Activated CD8-positive, alpha-beta memory T cell treated with anti-CD3 and anti-CD28 coated beads for 1 hour (primary cell): ENCODE measurements at places on chromosomes 6 and 20.

- DNase-seq = no peak
Observed at GRCh38 chr6:27777614-27778355, 134.4 kb downstream of the OR2B2 start.

DNA sequence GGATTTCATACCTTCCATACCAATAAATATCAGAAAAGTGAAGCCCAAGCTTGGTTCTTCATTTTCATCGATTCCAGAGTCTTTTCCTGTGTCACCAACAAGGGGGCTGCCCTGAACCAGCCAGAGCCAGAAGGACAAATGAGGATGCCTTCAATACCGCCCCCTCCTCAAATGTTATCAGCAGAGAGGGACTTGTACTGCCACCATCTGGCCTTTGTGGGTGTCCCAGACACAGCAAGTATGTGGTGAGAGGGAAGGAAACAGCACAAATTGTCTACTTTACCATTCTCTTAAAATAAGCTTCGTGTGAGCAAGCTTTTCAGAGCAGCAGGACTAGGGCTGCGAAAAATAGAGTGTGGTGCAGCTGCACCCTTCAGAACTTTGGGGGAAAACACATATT lies 165.3 kb downstream of the SOBP start:
- no peak for DNase-seq

DNA sequence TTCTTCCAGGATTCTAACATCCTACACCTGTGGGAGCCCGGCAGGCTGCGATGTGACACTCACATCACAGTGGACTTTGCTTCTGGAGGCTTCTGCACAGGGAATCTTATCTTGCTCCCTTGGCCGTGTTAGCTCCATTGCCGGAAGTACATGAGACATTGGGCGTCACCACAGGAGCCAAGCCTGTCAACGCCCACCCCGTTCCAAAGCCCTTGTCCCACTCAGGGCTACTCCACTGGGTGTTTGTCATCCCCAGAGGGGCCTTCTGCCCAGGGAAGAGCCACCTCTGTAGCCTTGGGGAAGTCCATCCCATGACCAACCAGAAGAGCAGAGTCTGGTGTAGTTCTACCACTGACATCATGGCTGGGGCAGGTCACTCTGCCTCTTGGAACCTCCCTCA lies 1.7 kb downstream of the RAB44 start:
- DNase-seq = no peak

GRCh38 chr6:44650495-44650894 lies 263.0 kb downstream of the CDC5L start:
- DNase-seq = no peak

DNA sequence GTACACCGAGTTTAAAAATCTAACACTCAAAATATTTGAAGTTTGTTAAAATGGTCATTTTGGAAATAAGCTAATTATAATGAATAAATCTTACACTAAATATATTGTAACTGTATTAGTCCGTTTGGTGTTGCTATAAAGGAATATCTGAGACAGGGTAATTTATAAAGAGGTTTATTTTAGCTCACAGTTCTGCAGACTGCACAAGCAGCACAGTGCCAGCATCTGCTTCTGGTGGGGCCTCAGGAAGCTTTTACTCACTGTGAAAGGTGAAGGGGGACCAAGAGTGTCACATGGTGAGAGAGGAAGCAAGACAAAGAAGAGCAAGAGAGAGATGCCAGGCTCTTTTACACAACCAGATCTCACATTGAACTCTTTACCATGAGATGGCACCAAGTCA lies 17.1 kb downstream of the ELOVL5 start:
- DNase-seq = no peak

GRCh38 chr6:158439255-158439654 lies 120.6 kb upstream of the TMEM181 start:
- DNase-seq = no peak

DNA sequence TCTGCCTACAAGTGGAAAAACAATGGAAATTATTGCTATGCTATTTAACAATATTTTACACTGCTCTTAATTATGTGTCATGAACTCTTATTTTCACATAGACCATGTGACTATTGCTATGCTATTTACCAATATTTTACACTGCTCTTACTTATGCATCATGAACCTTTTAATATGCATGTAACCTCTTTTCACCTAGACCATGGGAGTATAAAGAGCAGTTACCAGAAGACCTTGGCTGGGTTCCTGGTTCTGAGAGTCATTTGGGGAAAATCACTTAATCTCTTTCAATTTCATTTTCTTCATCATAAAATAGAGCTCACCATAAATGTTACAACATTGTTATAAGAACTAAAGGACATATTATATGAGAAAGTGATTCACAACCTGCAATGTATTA lies 223.8 kb upstream of the RNF217 start:
- DNase-seq = no peak

DNA sequence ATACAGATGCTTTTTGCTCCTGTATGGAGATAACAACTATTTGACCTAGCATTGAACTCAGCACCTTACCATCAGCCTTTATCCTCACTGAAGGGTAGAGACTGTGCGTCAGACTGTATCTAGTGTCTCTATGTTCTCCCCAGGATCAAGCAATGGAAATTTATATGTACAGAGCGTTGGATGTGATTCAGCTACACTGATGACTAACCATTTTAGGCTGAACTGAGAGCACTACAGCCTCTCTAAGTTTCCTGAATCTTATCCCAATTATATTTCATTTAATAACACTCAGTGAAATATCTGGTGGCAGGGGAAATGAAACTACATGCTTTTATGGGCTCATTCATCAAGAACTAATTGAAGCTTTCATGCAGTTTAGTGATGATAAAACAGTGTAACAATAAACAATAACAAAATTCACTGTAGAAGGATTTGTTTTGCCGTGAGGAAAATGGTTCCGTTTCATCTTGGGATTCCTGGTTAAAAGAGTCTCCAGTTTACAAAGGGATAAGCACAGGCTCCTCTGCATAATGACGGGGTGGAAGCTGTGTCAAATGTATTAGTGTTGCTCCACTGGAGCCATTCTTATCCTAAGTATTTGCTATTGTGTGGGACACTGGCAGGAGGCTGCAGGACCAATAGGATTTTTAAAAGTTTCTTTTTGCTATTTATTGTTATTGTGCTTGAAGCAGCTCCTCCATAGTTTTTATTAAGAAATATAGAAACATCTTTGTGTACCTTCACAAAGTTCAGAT lies 567.6 kb upstream of the MMS22L start:
- no peak for DNase-seq

DNA sequence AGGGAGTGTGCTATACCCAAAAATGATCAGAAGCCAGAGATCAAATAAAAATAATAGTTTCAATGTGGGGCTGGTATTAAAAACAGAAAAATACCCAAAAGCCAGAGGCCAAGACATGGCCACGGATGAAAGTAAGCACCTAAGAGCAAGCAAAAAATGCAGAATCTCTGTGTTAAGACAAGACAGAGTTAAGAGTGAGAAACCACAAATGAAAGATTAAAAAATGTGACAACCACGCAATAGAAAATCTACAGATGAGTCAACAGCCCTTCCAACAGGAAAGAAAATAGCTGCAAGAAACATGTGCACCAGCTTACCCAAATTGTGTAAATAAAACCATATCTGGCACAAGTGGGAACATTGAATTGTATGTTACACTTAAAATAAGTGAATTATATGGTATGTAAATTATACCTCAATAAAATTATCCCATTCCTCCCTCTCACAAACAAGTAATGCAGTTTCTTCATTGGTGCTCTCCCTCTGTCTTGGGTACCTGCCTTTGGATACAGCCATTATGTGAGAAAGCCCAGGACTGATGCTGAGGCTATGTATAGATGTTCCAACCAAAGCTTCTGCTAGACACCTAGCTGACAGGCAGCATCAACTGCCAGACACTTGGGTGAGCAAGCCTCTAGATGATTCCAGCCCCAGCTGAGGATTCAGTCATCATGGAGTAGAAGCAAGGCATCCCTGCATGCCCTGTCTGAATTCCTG lies 55.3 kb upstream of the UFL1 start:
- DNase-seq = no peak

GRCh38 chr6:165873976-165874375 lies 210.9 kb upstream of the PDE10A start:
- DNase-seq = no peak

GRCh38 chr20:57031867-57032355 lies 234.5 kb downstream of the BMP7 start:
- no peak for DNase-seq

DNA sequence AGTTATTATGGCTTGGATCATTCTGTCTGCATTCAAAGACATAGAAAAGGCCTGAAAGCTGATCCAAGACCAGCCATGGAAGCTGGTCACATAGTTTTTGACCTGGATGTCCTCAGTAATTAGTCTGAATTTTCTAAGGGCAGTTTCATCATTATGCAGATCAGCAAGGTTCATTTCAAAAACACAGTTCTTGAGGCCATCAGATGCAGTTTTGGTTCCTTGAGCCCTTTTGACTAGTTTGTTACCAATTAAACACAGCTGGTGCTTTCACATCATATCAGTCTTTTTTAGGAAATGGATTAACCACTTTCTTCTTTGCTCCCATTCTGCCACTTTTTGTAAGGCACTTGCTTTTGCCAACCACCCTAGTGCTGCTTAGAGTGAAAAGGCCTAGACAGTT lies 129.4 kb downstream of the NCOA3 start:
- no peak for DNase-seq

GRCh38 chr6:1604158-1605003 lies 5.3 kb upstream of the FOXC1 start:
- no peak for DNase-seq

DNA sequence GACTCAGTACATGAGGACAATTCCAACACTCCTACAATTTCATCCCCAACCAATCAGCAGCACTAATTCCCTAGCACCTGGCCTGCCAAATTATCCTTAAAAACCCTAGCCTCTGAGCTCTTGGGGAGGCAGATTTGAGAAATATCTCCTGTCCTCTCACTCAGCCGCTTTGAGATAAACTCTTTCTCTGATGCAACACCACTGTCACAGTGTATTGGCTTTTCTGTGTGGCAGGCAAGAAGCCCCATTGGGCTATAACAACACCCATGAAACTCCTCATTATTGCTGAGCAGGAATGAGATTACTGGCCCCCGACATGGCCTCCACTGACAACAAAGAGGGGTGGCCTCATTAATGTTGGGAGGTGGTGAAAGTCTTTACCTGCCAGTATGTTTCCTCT lies 515.5 kb downstream of the HACE1 start:
- no peak for DNase-seq

- no peak for DNase-seq
Observed at GRCh38 chr6:50952092-50952907, 133.6 kb downstream of the TFAP2B start.

DNA sequence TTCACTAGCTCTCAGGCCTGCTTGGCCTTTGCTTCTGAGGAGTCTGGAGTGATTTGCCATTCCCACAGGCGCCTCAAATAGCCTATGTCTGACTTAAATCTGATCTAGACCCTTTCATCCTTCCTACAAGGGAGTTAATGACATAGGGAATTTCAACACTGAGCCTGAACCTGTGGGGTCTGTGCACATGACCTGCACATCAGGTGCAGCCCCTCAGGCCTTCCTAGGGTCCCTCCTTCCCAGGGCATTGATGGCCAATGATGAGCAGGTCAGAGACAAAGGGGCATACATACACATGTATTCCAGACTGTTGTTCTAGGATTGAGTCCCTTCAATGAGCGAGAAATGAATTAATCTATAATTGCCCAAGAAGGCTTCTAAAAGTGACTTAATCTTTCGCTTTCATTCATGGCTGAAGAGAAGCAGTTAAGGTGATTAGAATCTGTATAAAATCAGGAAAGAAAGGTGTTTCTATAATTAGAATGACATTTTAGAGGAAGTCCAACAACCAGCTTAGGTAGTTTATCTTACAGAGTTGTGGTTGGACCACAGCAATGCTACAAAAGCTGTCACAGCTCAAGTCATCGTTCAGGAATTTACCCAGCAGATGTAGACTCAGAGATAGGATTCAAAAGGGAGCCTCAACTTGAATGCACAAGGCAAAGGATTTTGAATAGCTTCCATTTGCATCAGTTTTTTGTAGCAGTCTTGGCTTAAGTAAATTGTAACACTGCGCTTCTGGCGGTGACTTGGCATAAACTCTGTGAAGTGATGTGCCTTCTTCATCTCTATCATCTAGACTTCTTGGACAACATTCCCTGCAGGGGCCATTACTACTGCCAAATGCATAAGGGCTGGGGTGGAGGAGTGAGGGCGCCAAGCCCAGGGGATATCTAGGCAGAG lies 27.0 kb upstream of the TBC1D7 start:
- no peak for DNase-seq

- DNase-seq = no peak
Observed at GRCh38 chr6:1865585-1865984, 255.9 kb downstream of the FOXC1 start.

GRCh38 chr20:11867291-11867919 lies 50.3 kb upstream of the BTBD3 start:
- no peak for DNase-seq

DNA sequence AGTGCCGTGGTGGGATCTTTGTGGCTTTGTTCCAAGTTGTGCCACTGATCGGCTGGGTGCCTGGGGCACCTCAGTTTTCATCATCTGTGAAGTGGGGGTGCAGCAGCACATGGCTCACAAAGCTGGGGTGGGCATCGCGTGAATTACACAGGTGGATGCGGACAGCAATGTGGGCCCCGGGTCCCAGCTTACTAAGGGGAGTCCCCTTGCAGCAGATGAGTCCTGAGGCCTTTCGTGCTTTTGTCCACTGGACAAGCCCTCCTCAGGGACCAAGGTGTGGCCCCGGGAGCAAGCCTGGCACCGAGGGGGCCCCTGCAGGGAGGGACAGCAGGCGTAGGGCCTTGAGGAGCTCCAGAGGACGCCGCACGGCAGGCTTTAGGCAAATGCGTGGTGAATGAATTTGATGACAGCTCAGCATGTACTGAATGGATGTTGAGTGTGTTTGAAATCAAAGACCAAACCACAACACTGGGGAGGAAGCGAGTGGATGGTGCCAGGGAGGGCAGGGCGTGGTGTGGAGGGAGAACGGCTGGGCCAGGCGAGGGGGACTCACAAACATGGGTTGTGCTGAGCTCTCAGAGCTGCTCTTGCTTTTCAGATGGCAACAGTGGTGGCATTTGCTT lies 53.2 kb downstream of the IRF4 start:
- peak; percentile 37 for DNase-seq

DNA sequence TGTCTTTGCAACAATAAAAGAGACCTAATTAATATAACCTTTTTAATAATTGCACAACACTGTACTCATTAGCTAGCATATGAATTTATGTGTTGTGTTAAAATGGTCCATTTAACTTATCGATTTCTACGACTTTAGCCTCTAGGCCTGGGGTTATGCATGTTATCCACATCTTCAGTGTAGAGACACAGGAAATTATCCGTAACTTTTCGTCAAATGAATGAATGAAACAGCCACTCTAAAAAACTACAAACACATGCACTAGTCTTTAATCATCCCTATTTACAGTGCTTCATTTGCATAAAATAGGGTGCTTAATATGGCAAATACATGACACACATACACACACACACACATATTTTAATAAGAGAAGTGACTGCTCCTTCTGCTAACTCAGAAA lies 22.3 kb upstream of the LMBRD1 start:
- no peak for DNase-seq

- no peak for DNase-seq
Observed at GRCh38 chr6:56347526-56347925, 100.1 kb upstream of the COL21A1 start.

DNA sequence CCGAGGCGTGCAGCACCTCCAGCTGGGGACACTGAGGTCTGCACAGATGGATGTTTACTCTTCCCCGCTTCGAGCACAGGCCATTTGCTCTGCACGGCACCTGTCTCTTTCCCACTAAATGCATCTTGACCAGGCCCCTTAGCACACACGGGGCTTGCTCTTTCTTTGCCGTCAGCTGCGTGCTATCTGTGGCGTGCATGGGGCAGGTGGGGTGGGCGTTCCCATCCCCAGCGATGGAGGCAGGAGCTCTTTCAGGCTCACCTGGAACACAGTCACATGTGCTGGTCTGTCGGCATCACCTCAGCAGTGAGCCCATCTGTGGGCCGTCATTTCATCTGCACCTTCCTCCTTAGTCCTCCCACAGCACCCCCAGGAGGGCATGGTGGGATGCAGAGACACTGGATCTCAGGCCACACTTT lies 35.1 kb downstream of the RBM38 start:
- DNase-seq = no peak
